ENCODE measurements at places on chromosomes 3 and 15.

- DNase-seq, result no peak
These were observed 12.4 kb downstream of the ARL8B start for GRCh38 chr3:5134499-5134898.

- DNase-seq, result no peak
These were observed 109.9 kb upstream of the NANOGP8 start for GRCh38 chr15:35195031-35195430.

DNA sequence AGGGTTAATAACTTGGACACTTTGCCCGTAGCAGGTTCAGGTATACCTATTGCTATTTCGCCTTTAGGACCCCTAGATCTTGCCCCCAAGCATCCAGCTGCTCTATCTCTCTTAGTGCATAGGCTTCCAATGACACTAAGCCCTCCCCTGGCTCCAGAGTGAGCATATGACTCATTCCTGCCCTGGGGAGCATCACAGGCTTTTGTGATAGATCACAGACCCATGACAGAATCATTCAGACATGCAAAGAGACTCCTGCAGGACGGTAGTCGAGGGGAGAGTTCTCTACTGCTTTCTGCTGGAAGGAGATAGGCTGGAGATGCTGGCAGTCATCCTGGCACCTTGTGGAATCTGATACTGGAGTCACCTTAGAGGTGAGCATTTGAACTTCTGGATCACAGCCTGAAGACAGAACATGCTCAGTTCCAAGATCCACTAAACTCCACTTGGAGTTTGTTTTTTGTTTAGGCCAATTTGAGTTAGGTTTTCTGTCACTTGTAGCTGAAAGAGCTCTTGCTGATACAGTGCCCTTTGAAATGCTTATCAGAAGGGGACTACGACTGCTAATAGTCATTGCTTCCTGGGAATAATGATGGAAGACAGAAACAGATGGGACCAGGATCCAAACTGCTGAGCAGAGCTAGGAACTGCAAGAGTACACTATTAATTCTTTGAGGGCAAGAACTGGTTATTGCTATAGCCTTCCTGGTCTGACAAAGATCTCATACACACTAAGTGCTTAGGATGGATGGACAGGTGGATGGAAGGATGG, 11.0 kb downstream of the LYSMD2 start:
- peak; percentile 68 for DNase-seq

GRCh38 chr15:65089206-65089824, 12.8 kb downstream of the KBTBD13 start:
- DNase-seq, result peak; percentile 17

DNA sequence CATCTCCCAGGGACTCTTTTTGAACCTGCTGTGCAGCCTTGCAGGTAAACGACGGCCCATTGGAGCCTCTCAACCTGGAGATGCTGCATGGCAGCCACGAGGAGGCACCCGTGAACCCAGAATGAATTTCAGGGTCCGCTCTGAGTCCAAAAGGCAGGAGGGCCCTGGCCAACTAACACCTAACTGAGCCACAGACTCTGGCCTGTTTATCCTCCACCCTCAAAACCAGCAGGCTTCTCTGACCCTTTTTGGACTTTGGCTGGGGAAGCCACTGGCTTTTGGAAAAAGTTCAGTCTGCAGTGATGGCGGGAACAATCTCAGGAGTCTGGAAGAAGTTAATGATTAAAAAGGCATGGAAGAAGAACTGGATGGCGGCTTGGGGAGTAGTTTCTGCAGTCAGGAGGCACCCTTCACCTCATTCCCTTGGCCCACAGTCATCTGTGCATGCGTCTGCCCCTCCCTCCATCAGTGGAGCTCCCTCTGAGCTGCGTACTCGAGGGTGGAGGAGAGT, 4.1 kb downstream of the PXYLP1 start:
- no peak for DNase-seq

GRCh38 chr15:45635191-45635638, 386 bp downstream of the SQOR start:
- DNase-seq, result peak; percentile 59

GRCh38 chr3:38267662-38268061, 2.0 kb downstream of the SLC22A13 start:
- no peak for DNase-seq

- no peak for DNase-seq
These were observed 145.6 kb downstream of the LSAMP start for GRCh38 chr3:116299646-116300081.

GRCh38 chr3:61182662-61183061, 68.6 kb downstream of the FHIT start:
- DNase-seq, result no peak

- peak; percentile 98 for DNase-seq
These were observed at the start of gene IVD for GRCh38 chr15:40405501-40406381. Gene IVD (plus strand): TSS chr15:40405795. CDS start chr15:40405828, 33 bp downstream.

DNA sequence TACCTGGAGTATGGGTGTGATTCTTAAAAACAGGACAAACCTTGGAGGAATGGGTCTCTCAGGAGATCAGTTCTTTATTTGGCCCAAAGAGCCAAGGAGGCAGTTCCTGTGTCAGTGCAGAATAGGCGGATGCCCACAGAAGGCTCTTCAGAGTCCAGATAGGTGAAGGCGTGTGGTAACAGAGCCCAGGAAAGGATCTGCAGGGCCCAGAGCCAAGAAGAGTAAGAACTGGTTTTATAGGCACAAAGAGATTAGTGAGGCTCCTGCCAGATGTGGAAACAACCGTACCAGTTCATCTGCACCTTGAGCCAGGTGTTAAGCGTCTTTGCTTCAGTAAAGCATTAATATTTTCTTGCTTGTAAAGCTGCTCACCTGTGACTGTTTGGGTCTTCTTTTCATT, 140.1 kb upstream of the BFSP2 start:
- no peak for DNase-seq

DNA sequence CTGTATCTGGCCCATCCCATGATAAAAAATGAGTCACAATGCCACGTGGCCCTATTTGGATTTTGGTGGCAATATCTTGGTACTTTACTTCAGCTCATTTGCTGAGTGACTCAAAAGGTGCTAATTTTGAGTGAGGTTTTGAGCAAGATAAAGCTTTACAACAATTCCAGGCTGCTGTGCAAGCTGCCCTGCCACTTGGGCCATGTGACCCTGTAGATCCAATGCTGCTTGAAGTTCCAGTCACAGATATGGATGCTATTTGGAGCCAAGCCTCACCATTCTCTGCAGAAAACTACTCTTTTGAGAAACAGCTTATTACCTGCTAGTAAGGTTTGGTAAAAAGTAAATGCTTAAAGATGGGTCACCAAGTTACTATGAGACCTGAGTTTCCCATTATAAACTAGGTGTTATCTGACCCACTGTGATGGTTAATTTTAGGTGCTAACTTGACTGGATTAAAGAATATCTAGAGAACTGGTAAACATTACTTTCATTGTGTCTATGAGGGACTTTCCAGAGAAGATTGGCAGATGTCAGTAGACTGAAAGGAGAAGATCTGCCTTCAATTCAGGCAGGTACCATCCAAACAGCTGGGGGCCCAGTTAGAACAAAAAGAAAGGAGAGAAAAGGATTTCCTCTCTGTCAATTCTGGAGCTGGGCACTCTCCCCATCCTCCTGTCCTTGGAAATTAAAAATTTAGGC, 1083.9 kb downstream of the DIPK2A start:
- no peak for DNase-seq

GRCh38 chr3:114668099-114668498, 374.3 kb downstream of the TIGIT start:
- DNase-seq, result no peak

DNA sequence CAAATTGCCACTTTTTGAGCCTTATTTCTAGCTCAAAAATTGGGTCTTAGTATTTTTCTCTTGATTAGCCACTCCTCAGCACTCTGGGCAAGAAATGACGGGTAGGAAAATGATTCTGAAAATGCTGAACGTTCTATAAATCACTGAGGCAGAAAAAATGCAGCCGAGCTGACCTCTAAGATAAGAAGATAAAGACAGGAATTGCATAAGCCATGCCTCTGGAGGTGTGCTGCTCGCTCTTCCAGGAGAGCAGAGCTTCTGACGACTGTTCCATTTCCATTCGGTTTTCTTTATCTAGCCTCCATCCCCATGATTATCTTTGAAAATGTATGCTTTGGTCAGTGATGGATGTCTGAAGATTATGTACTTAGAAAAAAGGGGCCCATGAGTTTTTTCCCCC, 558.8 kb upstream of the ADAMTS9 start:
- no peak for DNase-seq

DNA sequence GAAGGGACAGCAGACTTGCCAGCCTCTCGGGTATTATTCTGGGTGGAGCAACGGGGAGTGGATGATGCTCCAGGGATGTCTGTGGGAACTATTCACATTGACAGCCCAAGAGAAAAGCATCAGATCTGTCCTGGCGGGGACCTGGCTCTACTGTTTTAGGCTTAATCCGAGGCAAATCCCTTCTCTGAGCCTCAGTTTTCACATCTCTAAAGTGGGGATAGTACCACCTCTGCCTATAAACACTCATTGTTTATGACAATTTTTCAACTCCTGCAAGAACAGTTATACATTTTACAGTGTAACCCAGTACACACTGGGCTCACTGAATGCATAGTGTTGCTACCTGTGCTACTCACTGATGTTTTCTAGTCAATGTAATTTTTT, 9.3 kb downstream of the PDIA5 start:
- no peak for DNase-seq

- no peak for DNase-seq
These were observed 22.5 kb downstream of the LRTM1 start for GRCh38 chr3:54905261-54905888.

GRCh38 chr3:14423197-14423743, 20.9 kb downstream of the SLC6A6 start:
- DNase-seq, result no peak

GRCh38 chr3:120615847-120616609, 19.9 kb downstream of the NDUFB4 start:
- DNase-seq, result no peak

- no peak for DNase-seq
These were observed 1264.2 kb downstream of the OTOL1 start for GRCh38 chr3:162760789-162761188.

DNA sequence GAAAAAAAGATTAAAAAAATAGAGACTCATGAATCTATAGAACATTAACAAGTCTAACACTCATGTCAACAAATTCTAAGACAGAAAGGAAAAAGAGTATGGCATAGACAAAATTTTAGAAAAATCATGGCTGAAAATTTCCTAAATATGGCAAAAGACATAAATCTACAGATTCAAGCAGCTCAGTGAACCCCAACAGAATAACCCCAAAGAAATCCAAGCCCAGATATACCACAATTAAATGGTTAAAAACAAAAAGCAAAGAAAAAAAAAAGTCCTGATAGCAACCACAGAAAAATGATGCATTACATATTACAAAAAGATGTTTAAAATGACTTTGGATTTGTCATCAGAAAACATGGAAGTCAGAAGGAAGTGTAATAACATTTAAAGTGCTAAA, 75.6 kb downstream of the AQR start:
- no peak for DNase-seq

DNA sequence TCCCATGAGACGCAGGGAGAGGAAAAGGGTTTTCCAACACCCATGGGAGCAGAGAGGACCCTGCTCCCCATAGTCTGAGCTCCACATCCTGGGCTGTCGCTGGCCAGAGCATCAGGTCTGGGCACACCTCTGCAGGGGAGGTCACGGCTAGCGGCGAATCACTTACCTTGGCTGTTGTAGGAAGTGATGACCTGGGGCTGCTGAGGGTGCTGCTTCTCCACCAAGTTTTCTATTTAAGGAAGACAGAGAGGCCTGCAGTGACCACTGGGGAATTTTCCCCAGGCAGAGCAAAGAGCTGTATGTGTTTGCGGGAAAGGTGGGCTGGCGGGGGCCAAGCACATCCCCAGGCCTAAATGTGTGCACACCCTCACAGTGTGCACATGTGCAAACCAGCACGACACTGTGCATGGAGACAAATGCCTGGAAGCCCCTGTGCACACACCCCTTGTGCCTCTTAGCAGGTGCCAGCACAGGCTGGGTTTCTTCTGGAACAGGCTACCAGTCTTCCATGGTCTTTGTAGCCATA, 7.6 kb downstream of the KY start:
- peak; percentile 8 for DNase-seq

- peak; percentile 73 for DNase-seq
These were observed 19.8 kb upstream of the CELF6 start for GRCh38 chr15:72339777-72340177.

DNA sequence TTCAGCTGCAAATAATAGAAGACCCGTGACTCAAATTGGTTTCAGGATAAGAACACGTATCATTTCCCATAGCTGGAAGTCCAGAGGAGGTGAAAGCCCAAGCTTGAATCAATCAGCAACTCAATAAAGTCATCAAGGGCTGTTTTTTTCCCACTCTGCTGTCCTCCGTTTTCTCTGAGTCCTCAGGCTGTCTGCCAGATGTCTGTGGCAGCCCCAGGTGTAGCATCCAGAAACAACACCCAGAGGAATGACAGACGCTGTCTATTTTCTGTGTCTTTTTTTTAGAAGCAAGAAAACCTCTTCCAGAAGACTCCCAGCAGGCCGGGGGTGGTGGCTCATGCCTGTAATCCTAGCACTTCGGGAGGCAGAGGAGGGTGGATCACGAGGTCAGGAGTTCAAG, 204.4 kb downstream of the FAM43A start:
- no peak for DNase-seq

- no peak for DNase-seq
These were observed 110.0 kb downstream of the AQP9 start for GRCh38 chr15:58247855-58248842.

- DNase-seq, result no peak
These were observed 895.5 kb downstream of the ROBO2 start for GRCh38 chr3:77935418-77935817.

GRCh38 chr3:113231827-113232253, 20.5 kb downstream of the BOC start:
- peak; percentile 67 for DNase-seq

DNA sequence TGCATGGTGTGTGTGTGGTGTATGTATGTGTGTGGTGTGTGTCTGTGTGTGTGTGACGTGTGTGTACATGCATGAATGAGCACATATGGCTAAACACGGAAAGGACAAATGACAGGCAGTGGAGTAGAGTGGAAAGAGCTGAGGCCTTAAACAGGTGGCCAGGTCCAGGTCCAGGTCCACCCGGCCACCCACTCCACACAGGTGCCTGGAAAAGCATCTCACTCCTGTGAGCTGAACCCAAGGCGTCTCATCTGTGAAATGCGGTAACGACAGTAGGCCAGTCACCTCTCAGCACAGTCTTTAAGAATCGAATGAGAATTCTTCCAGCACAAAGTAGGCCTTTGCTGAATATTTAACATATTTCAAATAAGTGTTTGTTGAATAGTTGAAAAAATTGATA, 58.7 kb downstream of the ATP10A start:
- DNase-seq, result no peak

GRCh38 chr15:53453253-53454105, 306.0 kb downstream of the WDR72 start:
- no peak for DNase-seq

- DNase-seq, result no peak
These were observed 406.6 kb upstream of the PPP2R3A start for GRCh38 chr3:135558906-135559305.

DNA sequence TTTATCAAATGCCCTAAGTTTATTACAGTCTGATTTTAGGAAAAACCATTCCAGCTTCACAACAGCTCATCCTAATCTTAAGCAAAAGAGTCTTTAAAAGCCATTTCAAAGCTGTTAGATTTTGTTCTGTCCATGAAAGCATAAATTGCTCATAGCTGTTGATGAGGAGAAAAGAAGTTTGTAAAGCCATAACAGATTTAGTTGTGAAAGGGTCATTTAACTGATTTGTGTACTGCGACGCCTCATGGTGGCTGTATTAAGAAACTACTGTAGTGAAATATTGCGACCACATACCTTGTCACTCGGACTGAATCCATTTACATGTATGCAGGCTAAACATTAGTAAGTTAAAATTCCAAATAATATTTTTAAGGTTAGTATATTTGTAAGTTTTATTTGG, 20.9 kb downstream of the BBX start:
- DNase-seq, result no peak
